Activated CD4-positive, alpha-beta T cell treated with anti-CD3 and anti-CD28 coated beads for 4 hours (primary cell): ENCODE measurements at places on chromosomes 3 and 15.

- DNase-seq, result no peak
Measured at GRCh38 chr3:154898443-154898842, 181.7 kb upstream of the MME start.

DNA sequence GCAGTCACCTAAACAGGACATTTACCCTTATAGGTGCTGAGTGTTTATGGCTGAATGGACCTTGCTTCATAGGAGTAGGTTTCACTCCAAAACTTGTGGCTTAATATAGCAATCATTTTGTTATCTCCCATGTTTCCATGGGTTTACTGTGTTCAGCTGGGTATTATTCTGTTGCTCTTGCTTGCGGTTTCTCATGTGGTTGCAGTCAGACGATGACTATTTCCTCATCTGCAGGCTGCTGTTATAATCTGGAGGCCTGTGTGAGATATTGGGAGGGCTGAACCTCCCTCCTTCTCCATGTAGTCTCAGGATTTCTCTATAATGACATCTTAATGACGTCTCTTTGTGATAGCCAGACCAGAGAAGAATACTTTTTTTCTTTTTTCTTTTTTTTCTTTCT, 98.1 kb downstream of the ZPLD1 start:
- no peak for DNase-seq

DNA sequence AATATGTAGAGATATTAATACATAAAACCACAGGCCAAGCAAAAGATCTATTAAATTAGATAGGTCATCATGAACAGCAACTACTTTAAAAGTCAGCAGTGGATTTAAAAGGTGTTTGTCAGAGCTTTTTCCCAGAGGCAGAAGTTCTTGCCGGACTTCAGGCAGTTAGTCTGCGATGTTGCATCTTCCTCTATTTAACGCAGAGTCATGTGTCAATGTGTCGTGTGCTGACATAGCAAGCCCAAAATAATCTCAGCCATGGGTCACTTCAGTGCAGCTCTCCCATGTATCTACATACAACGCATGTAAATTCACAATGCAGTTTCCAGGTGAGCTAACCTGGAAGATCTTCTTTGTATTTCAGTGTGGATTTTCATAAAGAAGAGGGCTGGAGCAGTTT, 8.0 kb upstream of the TMEM212 start:
- no peak for DNase-seq

DNA sequence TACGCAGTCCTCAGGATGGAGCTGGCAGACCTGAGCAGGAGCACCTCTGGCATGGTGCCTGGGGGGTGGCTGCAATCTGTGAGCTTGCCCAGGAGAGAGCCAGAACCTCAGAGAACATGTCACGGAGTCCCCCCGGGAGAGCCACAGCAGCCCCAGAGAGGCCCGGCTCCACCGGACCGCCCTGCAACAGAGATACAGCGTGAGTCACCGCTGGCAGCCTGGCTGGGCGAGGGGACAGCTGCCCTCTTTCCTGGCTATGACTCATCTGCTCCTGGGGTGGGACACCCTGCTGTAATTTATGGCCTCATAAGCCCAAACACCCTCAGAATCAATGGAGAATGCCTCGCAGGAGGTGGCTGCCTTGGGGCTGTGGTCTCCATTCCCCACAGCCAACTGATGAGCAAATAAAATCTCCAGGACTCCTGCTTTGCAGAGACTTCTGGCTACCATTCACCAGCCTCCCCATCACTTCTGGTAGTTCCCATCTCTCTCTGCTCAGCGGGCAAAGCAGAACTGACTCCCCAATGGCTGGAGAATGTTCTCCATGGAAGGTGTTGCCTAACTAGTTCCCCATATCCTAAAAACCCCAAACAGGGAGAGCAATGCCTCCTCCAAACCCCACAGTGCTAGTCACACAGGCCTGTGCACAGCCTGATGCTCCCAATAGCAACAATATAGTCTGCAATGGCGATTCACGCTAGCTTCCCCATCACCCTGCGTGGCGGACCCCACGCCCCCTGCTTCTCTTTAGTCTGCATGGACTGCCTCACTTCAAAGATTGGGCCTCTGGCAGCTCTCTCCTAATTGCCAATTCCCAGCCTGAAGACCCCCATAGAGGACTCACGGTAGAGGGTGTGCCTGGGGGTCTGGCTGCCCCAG, 21.6 kb downstream of the ACSBG1 start:
- DNase-seq, result no peak

GRCh38 chr15:29688506-29689286, 133.6 kb downstream of the TJP1 start:
- DNase-seq, result no peak

DNA sequence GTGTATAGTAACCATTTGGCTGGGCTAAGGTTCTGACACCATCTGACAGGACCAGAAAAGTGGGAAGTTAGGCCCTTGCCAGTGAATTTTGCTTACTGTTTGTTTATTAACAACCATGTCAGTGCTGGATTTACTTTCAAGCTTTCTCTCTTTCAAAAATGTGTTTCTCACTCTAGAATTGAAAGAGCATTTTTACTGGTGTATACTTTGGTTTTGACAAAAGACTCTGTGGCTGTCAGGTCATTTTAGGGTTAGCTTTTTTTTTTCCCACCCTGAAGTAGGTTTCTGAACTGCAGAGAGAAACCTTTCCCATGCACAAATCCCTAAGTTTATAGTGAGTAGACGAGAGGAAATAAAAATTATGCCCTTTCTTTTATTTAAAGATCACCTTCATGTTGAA, 230.0 kb upstream of the TBC1D5 start:
- no peak for DNase-seq

DNA sequence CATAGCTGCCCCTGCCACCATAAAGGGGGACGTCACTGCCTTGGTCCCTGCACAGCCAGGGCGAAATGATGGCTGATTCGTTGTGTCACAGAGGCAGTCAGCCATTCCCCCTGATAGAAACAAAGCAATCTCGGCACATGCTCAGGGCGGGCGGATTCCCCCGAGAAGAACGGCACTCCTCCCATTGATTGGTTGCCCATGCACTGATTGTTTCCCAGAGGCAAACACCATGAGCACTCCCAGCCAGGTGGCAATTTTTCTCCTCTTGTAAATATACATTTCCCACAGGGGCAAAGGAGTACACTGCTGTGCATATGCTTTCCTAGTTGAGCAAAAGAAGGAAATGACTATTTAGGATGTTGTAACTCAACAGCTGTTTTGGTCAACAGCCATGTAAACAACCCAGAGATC, 56.5 kb downstream of the KY start:
- DNase-seq, result no peak

- DNase-seq, result no peak
Measured at GRCh38 chr3:144662729-144663128, 691.1 kb downstream of the DIPK2A start.

GRCh38 chr15:55151631-55152030, 45.1 kb downstream of the RSL24D1 start:
- no peak for DNase-seq

DNA sequence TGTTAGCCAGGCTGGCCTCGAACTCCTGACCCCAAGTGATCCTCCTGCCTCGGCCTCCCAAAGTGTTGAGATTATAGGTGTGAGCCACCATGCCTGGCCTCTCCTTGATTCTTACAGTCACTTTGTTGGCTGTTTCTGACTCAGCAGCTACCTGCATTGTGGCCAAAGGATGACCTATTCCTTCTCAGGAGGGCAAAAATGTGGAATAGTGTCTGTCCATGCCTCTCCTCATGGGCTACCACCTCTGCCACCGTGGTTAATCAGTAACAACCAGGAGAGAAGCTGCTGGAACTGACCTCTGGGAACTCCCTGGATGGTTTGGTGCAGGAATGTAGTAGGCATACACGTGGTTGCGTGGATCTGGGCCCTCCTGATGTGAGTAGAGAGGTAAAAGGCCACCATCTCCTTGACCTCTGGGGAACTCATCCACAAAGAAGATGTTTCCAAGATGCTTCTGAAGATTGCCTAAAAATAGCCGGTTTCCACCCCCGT, 63.3 kb downstream of the FLNB start:
- DNase-seq, result no peak

DNA sequence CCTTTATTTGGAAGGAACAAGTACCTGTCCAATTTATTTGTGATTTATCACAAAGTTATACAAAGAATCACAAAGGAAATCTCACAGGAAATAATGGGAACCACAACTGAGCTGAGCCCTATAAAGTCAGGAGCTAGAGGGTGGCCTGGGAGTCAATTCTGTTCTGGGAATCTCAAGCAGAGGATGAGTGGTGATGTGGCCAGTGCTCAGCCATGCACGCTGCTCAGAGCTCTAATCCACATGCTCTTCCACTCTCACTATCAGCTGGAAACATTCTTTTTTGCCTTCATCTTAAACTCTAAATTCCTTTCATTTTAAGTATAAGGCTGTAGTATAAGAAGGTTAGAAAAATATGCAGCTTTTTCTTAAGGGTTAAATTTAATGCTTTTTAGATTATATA, 36.6 kb downstream of the UACA start:
- no peak for DNase-seq

GRCh38 chr3:190458040-190458439, 8.3 kb upstream of the TMEM207 start:
- DNase-seq, result no peak

GRCh38 chr15:70643783-70644125, 119.6 kb downstream of the UACA start:
- no peak for DNase-seq
